ENCODE measurements at places on chromosomes 3 and 15. TPM values are rescaled to one million over a fixed set of nuclear protein-coding genes. Genes with fewer than 3 reads are reported as not detected.

DNA sequence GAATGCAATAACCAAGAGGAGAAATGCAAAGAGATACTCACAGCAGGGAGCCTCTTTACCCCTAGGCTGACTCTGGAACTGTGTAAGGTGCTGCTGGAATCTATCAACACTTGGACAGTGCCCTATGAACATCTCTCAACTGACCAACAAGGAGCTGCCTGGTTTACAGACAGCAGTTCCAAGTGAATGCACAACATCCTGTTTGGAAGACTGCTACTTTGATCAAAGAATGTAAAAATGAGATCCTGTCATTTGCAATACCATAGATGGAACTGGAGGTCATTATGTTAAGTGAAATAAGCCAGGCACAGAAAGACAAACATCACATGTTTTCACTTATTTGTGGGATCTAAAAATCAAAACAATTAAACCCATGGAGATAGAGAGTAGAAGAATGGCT is 136.3 kb downstream of the IMPG2 start:
- no peak for DNase-seq

UCN2 gene
- total RNA-seq, result 4.3 TPM

SNX1 gene
- total RNA-seq, result 49.6 TPM

TMA7 gene
- 838 TPM for total RNA-seq

- peak; percentile 62 for DNase-seq
Measured at GRCh38 chr15:71011503-71012155, 103.6 kb upstream of the THSD4 start.

- no peak for DNase-seq
Measured at GRCh38 chr3:81463781-81464180, 297.7 kb downstream of the GBE1 start.

DNA sequence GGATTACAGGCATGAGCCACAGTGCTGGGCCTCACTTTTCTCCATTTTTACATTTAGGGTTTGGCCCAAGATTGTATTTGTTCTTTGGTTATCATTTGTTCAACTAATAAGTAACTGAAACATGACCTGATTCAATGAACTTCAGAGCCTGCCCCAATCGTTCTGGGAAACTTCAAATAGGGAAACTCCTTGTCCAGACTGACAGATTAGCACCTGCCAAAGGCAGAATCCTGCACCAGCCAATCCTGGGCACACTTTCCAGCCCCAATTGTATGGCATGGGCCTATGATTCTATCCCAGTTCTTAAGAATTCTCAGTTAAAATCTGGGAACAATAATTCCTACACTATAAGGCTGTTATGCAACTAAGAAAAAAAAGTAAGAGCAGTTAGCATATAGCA is 18.3 kb upstream of the RAB43 start:
- DNase-seq, result no peak

HEMK1 gene
- 8.8 TPM for total RNA-seq

GRCh38 chr15:65072027-65072426 is 4.2 kb upstream of the RASL12 start:
- DNase-seq, result peak; percentile 34
